Left lung (tissue), 14 donors: ENCODE measurements at places on chromosomes 7 and 10. TPM values are rescaled to one million over a fixed set of nuclear protein-coding genes. Genes with fewer than 3 reads are reported as not detected.
A peak's percentile ranks its signal among the peaks of the same experiment; 100 is the strongest.

PCBD1 gene
- total RNA-seq: 112 TPM

- no peak for DNase-seq
Measured at GRCh38 chr10:47241946-47242867, 57.8 kb upstream of the GDF10 start.

GRCh38 chr7:130153211-130153908, 51.8 kb downstream of the TMEM209 start:
- no peak for DNase-seq

DNA sequence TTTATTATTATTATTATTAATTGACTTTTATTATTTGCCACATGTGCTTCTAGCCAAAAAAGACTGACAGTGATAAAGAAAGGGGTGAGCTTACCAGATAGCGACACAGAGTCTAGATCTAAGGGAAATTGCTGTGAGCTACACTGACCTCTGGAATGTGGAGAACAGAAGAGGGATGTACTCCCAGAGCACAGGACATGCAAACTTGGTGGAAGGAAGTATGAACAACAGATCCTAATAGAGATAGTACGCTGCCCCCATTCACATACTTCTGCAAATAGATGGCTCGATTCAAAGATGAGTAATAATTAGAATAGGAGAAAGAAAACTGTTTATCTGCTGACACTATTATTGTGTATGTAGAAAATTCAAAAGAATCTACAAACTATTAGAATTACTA, 109.3 kb upstream of the HPS1 start:
- no peak for DNase-seq

AASS gene
- 27.4 TPM for total RNA-seq

DNA sequence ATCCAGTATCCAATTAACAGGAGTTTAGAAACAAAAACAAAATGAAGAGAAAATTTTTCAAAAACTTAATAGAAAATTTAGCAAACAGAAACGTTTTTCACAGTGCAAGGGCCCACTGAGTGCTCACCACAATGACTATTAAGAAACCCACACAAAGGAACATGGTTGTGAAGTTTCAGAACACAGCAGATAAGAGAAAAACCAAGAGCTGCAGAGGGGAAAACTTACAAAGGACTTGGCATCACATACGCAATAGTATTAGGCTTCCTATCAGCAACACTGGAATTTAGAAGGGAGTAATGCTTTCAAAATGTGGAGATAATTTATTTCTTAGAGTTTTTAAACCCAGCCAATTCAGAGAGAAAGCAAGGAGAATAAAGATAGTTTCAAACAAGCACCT, 1.7 kb upstream of the C7orf25 start:
- no peak for DNase-seq

GRCh38 chr10:70396140-70396539, 7.8 kb upstream of the EIF4EBP2 start:
- no peak for DNase-seq

DNA sequence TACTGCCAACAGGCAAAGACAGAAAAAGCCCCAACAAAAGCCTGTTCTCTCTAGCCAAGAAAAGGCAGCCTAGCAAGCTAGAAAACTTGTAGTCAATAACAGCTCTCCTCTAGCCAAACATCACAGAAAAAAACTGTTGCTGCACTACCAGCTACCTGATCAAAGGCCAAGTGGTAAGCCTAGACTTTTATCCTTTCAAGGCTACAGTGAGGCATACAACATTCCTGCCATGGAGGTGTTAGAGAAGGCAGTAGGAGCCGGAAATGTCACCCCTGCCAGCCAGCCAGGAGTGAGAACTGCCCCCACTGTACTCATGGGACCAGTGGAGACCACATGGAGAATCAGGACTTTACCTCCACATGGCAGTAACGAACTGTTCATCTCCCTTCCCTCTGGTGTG, 31.2 kb downstream of the CCDC126 start:
- no peak for DNase-seq

- no peak for DNase-seq
Measured at GRCh38 chr7:33946094-33946699, 40.9 kb downstream of the BMPER start.

ADCYAP1R1 gene
- total RNA-seq: 1.4 TPM

DNA sequence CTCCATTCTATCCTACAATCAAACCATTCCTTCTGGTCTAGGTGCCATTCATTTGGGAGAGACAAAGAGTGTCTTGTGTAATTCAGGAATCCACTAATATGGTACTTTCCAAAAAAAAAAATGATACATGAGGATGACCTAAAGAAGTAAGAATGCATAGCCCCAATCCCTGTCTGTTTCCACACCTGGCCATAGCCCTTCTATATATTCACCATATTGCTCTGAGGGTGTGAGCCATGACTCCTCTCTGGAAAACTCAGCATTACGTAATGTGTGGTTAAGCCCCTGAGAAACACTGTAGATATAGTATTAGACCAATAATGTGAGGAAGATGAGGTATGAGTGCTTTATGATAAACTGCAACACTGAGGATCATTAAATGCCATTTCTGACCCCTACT, 592.7 kb downstream of the INHBA start:
- no peak for DNase-seq

- DNase-seq: no peak
Measured at GRCh38 chr10:102604439-102604841, 39.8 kb upstream of the TRIM8 start.

DPYSL4 gene
- total RNA-seq: 1.3 TPM

DNA sequence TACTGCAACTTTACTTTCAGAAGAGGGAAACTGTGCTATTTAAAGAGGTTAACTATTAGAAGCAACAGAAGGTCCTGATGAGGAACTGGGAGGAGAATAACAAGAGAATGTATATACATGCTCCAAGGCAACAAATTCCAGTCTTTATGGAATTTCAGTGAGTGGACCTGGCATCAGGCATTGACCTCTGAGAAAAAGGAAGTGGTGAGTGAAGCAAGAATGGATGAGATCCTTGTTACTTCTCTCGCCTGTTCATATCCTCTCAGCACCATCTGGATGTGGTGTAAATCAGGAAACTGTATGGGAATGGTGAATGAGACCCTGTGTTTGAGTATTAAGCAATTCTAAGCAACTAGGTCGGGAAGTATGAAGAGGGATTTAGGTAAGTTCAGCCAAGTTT, 30.3 kb upstream of the KBTBD2 start:
- DNase-seq: no peak

DNA sequence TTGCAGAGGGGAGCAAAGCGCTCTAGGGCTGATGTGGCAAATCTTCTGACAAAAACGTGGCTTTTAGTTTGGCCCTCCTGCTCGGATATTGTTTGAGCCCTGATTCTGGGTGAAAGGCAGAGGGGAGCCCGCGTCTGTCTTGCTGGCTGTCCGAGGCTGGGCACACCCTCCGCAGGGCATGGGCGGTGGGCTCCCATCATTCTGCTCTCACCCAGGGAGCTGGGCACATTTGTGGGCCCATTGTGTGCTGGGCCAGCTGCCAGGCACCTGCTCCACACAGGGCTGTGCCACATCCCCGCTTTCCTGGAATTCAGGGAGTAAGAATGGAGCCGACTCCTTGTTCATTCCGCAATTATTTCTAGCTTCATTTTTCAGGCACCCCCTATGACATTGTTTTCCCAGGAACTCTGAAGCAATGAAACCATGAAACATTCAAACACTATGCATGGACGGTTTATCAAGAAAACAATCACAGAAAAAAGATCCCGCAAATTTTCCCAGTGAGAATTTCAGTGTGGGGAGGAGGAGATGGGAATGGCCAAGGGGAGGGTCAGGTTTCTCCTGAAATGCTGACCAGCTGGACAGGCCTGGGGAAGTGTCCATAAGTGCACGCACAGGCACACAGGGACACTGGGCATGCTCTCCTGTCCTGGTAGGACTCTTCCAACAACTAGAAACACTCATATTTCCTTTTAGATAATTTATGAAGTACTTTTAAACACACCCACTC, 341.1 kb downstream of the CXCL12 start:
- no peak for DNase-seq

DNA sequence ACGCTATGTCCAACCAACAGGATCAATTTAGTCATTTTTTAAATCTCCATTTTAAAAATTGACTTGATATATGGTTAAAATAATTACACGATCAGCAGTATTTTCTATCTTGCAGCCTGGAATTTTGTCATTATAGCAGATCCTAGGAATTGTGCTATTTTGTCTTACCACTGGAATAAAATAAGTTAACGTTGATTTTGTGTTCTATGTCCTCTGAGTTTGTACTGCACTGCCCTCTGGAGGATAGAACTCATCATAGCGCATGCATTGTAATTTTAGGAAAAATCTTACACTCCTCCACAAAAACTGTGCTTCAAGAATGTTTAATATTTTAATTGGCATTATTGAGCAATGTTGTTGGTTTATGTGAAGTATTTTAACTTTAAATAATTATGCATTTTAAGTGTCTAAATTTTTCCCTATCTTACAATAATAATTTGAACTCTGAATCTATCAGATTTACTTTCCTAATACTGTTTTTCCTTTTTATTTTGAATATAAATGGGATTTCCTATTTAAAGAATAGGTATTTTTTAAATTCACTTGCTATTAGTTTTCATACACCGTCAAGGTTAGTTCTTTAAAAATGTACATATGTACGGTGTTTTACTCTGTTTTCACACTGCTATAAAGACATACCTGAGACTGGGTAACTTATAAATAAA, 220.1 kb downstream of the PPP1R3A start:
- peak; percentile 14 for DNase-seq

GRCh38 chr7:136104269-136104603, 127.1 kb upstream of the MTPN start:
- no peak for DNase-seq

- no peak for DNase-seq
Measured at GRCh38 chr7:116436305-116436826, 63.2 kb upstream of the CAV2 start.

GRCh38 chr10:7944215-7944480, 110.3 kb upstream of the GATA3 start:
- no peak for DNase-seq

DNA sequence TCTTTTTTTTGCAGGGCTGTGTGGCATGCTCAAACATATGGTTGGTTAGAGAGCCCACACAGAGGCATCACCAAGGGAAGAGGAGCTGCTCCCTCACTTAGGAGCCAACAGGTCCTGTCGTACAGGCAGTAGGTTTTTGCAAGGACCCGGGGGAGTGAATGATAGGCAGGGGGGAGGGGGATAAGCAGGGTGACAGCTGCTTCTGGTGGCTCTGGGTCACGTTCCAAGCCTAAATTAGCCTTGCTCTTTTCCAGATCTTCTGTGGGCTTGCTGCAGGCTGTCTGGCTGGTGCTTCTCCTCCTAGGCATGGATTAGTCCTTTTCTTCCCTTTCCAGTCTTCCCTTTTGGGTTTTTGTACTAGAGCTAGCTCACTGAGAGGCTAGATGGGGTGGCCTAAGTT, 117.7 kb upstream of the PODXL start:
- DNase-seq: no peak

DNA sequence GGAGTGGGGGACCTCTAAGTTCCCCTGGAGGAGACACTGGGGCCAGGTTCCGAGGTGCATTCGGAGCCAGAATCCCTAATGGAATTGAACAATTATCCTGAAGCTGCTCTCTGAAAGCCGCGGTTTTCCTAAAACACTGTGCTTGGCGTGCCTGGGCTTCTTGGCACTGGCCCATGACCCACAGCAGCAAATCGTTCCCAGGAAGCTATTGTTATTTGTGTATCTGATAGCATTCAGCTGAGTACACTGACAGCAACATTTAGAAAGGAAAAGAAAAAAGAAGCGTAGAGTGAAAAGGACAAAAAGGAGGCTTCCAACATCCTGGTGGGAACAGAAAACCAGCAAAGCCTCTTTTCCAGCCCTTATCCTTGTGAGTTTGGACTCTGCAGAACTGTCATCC, 339.8 kb downstream of the FRMD4A start:
- no peak for DNase-seq

DNA sequence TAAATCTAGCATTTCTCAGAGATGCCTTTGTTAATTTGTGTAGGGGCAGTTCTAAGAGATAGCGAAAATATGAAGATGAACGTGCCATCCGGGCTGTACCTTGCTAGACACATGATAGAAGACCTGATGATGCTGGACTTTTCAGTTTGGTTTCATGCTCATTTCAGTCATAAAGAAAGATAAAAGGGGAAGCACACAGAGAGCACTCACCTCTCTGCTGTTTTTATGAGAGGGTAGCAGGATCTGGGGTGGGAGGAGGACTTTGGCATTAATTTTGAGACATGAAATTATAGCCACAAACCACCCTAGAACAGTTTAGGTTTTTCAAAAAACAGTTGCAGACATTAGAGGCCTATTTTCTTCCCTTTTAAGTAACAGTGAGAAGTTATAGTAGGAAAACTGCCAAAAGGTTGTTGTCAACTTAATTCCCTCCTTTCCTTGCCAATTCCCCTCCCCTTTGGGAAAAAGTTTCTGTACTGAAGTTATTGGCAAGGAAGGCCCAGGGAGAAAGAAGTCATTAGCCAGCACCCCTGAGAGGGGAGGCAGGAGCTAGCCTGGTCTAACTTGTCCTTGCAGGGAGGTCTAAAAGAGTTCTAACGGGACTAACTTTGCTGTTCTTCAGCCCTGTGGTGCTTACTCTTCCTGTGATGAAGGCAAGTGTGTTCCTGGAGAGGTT, 2.6 kb downstream of the ST7 start:
- DNase-seq: no peak

DNA sequence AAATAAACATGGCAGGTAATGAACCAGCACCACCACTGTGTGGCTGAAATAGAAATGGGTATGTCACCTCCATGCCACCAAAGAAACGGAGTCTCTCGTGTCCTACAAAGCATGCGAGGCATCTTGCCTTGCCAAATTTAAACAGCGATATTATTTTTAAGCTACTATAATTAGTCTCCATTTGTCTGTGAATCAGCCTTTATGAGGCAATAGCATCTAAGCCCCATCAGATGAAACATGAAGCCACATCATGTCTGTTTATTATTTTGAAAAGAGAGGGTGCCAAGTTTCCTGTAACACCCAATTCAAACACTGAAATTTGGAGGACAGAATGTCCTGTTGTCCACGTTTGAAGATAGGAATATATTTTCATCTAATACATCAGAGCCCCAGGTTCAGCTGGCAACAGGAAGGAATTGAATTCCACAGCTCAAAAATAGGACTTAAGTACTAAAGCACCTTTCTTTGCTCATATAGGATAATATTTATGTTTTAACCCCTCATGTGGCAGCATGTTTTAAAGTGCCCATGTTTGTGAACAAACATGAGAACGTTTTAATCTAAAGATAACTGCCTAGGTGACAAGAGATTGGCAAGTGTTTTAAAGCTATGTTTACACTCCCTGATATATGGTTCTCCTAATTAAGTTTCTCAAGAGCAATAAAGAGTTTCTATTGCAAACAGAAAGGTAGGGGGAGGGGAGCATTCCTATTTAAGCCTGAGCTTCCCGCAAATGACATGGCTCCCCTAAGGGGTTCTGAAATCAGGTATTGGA, 86.8 kb downstream of the SORBS1 start:
- peak; percentile 66 for DNase-seq

GRCh38 chr7:74233655-74234285, 20.4 kb downstream of the RFC2 start:
- no peak for DNase-seq

SLC26A3 gene
- not detected for total RNA-seq
